Activated CD4-positive, alpha-beta T cell treated with anti-CD3 and anti-CD28 coated beads, Interleukin-2, amount 10 ng/mL, durations not matched to agents 7 days and 5 days (primary cell): ENCODE measurements at places on chromosomes 7 and 10.

- DNase-seq = no peak
- H3K4me1 ChIP-seq = no peaks in the 10 kb centered on the region
- H3K27ac ChIP-seq = no peak overlapping the region
- no peaks in the 10 kb centered on the region for H3K36me3 ChIP-seq
- no peak overlapping the region for H3K4me3 ChIP-seq
Observed at GRCh38 chr10:44295644-44296241, 89.2 kb downstream of the CXCL12 start.

GRCh38 chr7:134313543-134313942 lies 3.2 kb downstream of the SLC35B4 start:
- no peak overlapping the region for H3K4me3 ChIP-seq
- H3K4me1 ChIP-seq = peaks cover 33% of the 10 kb centered on the region
- DNase-seq = no peak
- H3K27ac ChIP-seq = no peak overlapping the region
- no peaks in the 10 kb centered on the region for H3K27me3 ChIP-seq

- no peak overlapping the region for H3K4me3 ChIP-seq
- H3K27me3 ChIP-seq = peaks cover 4% of the 10 kb centered on the region
- H3K36me3 ChIP-seq = no peaks in the 10 kb centered on the region
- no peak overlapping the region for H3K27ac ChIP-seq
Observed at GRCh38 chr10:121070275-121071070, 219.3 kb downstream of the WDR11 start.

DNA sequence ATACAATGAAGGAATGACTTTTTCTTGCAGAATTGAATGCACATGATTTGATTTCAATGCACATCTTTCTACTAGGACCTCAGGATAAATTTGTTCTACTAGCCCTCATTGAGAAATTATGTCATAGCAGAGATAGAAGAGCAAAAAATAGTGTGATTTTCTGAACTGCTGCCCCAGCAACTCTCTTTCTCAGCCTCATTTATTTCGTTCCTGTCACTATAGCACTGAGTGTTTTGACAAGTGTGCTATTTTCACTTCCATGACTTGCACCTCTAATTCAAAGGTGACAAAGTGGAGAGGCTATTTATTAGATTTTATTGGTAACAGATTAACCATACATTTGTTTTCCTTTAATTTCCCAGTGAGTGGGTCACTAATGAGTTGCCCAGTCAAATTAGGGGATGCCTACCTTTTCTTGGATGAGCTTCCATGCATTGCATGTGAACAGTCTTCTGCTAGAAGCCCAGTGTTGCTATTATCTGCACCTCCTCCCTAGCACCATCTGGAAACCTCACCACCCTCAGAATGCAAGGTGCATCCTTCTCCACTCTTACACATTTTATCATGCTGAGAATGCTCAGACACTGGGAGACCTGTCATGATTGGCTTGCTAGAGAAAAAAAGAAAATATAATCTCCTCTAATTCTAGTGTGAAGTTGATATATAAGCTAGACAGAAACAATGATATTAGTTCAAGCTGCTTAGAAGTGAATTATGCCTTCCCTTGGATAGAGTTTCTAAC lies 119.6 kb upstream of the CTTNBP2 start:
- no peaks in the 10 kb centered on the region for H3K4me1 ChIP-seq
- no peak for DNase-seq
- H3K27ac ChIP-seq = no peak overlapping the region
- no peak overlapping the region for H3K4me3 ChIP-seq

- peaks cover 31% of the 10 kb centered on the region for H3K36me3 ChIP-seq
- no peak overlapping the region for H3K27ac ChIP-seq
- no peak overlapping the region for H3K4me3 ChIP-seq
- peak; percentile 59 for DNase-seq
- H3K27me3 ChIP-seq = no peaks in the 10 kb centered on the region
- H3K4me1 ChIP-seq = peaks cover 3% of the 10 kb centered on the region
Observed at GRCh38 chr10:99711129-99711719, 20.7 kb downstream of the COX15 start.

- no peaks in the 10 kb centered on the region for H3K27me3 ChIP-seq
- H3K4me3 ChIP-seq = no peak overlapping the region
- H3K36me3 ChIP-seq = no peaks in the 10 kb centered on the region
- H3K4me1 ChIP-seq = no peaks in the 10 kb centered on the region
- H3K27ac ChIP-seq = no peak overlapping the region
- no peak for DNase-seq
Observed at GRCh38 chr10:112588225-112588990, 141.4 kb downstream of the VTI1A start.
